ENCODE measurements at places on chromosomes 5 and 9. TPM values are rescaled to one million over a fixed set of nuclear protein-coding genes. Genes with fewer than 3 reads are reported as not detected.
A peak's percentile ranks its signal among the peaks of the same experiment; 100 is the strongest.

- peaks cover 37% of the 10 kb centered on the region for H3K4me1 ChIP-seq
- H3K27me3 ChIP-seq = no peaks in the 10 kb centered on the region
- peak overlapping the region; percentile 93 for H3K4me3 ChIP-seq
These were observed 1.3 kb downstream of the CD74 start for GRCh38 chr5:150411245-150411979.

GRCh38 chr5:135031813-135032694 is 2.0 kb downstream of the PITX1 start:
- no peak for DNase-seq
- H3K4me1 ChIP-seq = peaks cover 39% of the 10 kb centered on the region
- peaks cover 3% of the 10 kb centered on the region for H3K36me3 ChIP-seq
- no peak overlapping the region for H3K27ac ChIP-seq
- H3K27me3 ChIP-seq = peaks cover 84% of the 10 kb centered on the region

DNA sequence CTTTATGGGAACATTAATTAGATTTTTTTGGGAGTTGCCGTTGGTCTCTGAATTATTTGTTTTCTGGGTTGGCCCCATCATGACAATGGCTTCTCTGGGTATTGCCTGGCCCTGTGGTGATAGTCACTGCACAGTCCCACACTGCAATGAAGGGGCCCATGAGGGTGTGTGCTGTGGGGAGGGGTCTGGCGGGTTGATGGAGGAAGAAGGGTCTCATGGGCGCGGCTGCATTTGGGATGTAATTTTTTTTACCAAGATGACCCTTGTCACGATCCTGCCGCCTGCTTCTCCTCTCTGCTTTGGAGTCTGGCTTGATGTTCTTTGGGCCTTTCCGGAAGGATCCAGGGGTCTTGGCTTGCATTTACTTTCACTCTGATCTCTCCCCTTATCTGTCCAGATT is 44.1 kb downstream of the WNK2 start:
- H3K27me3 ChIP-seq = peaks cover 11% of the 10 kb centered on the region
- H3K36me3 ChIP-seq = no peaks in the 10 kb centered on the region
- H3K4me3 ChIP-seq = no peak overlapping the region
- H3K27ac ChIP-seq = no peak overlapping the region
- no peak for DNase-seq

The CCL19 gene
- not detected for total RNA-seq

DNA sequence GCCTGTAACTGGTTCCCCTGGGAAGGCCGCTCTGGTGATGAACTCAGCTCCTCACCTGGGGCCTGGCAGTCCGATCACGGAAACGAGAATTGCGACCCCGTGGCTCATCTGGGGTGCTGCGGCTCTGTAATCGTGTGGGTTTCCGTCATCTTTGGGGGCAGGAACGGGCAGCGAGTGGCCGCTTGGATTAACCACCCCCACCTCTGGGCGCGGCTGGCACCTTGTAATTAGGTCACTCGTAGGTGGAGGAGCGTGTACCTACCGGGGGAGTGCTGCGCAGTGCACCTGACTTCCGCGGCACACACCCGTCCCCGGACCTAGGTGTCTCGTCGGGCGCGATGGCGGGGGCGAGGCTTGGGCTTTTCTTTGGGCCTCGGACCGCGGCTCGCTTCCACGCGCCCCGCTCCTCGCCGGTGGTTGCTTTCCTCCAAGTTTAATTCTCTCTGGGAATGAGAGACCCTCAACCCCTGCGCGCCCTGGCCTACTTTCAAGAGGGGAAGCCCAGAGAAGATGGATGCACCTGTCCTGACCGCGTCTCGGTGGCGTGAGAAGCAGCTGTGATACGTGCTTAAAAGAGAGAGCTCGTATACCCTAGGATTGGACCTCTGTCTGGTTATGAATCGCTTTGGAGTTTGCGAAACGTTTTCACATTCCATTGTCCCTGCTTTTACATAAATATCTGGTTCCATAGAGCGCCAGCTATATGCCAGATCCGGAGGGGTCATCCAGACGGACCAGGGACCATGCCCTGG is 744 bp upstream of the PPP2CA start:
- H3K4me1 ChIP-seq = peaks cover 33% of the 10 kb centered on the region
- H3K36me3 ChIP-seq = peaks cover 38% of the 10 kb centered on the region
- DNase-seq = no peak
- no peaks in the 10 kb centered on the region for H3K27me3 ChIP-seq
- H3K4me3 ChIP-seq = peak overlapping the region; percentile 97

Measured in activated naive CD8-positive, alpha-beta T cell treated with anti-CD3 and anti-CD28 coated beads for 36 hours (primary cell).